Memory B cell (primary cell): ENCODE measurements at places on chromosomes 3 and 15.
A peak's percentile ranks its signal among the peaks of the same experiment; 100 is the strongest.

DNA sequence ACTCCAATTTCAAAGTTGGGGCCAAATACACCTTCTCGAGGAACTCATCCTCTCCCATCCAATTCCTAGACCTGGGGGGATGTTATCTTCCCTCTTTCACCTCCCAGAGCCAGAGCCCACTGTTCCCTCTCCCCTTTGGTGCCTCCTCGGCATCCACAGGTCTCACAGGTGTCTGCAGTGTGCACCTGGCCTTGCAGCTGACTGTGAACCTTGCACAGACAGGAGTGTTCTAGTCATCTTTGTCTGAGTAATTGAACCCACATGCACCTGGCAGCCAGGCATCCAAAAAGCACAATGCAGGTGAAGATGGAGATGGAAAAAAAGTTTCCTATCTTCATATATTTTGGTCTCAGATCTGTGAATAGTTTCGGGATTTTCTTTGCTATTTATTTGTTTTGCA is 30.8 kb downstream of the PCOLCE2 start:
- DNase-seq: no peak

DNA sequence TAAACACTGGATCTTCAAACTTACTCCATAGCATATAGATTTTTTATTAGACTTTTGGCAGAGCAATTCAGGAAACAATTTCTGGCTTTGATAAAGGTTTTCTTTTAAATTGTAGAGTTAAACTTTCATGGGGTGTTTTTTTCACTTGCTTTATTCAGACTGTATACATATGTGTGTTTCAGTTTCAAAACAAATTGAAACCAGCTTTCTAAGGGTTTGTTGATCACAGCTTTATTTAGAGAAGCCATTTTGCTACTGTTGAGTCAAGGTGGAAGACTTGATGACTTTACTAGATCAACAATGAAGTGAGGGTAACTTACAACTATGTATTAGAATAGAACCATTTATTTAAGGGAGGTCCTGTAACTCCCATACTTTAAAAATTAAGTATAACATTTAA is 6.2 kb downstream of the UBE2E1 start:
- DNase-seq: no peak

DNA sequence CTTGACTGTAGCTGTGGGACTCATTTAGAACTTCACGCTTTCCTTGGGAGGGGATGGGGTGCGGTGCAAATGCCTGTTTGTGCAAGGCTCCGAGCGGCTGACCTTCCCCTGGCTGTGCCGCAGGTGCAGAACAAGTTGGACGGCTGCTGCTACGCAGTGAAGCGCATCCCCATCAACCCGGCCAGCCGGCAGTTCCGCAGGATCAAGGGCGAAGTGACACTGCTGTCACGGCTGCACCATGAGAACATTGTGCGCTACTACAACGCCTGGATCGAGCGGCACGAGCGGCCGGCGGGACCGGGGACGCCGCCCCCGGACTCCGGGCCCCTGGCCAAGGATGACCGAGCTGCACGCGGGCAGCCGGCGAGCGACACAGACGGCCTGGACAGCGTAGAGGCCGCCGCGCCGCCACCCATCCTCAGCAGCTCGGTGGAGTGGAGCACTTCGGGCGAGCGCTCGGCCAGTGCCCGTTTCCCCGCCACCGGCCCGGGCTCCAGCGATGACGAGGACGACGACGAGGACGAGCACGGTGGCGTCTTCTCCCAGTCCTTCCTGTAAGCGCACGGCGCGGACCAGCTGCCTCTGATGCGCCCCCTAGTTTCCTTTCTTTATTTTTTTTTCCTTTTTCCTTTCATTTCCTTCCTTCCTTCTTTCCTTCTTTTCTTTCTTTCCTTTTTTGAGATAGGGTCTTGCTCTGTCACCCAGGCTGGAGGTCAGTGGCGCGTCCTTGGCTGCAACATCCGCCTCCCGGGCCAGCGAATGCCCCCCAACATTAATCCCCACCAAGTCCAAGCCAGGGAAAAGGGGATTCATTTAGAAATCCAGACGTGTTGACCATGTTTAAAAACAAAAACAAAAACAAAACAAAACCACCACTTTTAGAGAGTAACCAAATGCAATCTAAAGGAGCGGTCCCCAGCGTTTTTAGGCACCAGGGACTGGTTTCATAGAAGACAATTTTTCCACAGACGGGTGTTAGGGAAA is 42.7 kb downstream of the EIF2AK4 start:
- DNase-seq: no peak

GRCh38 chr3:185988080-185988815 is 50.4 kb upstream of the TRA2B start:
- no peak for DNase-seq

DNA sequence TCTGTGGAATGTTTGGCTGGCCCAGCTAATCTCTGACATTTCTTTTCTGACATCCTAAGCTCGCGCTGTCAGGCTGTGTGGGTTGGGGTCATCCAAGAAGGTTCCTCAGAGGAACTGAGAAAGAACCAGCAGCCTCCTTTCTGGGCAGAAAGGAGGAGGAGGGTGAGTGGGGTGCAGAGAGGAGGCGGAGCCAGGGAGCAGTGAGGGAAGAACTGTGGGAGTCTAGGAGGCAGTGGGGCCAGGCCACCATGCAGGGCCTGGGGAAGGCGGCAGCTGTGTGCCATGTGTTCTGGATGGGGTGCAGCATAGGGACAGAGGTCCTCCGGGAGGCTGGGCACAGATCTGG is 5.3 kb downstream of the SEMA7A start:
- no peak for DNase-seq

DNA sequence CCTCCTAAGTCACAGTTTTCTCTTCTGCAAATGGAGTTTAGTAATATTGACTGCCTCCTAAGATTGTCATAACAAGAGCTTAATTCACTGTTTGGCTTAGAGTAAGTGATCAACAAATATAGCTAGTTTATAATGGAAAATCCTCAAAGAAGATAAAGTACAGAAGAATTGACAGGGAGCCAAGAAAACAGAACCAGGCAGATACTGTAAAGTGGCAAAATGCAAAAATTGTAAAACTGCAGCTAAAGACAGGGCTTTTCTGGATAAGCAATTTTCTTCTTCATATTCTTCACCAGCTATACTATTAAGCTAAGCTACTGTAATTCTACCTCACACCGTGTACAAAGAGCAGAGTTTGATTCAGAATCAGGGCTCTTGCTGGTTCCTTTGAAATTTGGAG is 148.6 kb downstream of the ARPP21 start:
- DNase-seq: no peak

DNA sequence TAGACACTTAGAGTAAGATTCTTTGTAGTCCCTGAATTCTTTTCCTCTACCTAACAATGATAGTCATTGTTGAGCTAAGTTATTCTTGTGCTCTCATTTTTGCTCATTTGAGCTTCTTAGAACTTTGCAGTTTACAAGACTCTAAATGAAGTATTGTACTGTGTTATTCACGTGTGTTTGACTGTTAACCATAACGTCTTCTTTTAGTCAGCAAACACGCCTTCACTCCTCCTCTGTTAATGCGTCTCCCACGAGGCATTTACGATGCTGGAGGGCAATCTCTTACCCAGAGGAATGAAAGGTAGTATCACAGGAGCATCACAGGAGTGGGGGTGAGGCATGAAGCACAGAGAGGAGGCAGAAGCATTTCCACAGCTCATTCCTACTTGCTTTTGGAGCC is 14.8 kb upstream of the P2RY14 start:
- DNase-seq: no peak

DNA sequence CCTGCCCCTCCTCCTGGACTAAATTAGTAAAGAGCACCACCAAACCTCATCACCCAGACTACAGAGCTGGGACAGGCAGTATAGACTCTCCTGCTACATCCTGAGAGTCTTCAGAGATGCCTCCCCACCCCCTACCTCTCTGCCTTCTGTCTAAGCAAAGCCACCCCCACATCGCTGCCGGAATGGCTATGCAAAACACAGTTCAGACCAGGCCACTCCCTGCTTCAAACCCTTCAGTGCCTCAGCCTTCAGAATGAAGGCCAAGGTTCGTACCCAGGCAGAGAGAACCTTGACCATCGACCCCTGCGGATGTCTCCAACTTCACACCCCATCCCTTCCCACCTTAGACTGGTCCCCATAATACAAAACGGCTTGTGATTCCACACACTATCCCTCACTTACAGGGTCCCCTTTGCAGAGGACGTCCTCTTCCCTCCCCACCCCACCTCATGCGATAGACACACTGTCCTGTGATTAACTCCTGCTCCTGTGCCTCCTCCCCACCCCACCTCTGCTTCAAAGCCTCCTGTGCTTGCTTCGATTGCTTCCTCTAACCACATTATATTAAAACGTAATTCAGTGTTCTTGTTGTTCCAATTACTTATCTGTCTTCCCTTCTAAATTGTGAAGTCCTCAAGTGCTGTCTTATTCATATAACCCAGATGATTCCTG is 175.3 kb downstream of the UACA start:
- DNase-seq: no peak

- DNase-seq: no peak
These were observed 215.3 kb upstream of the ROBO1 start for GRCh38 chr3:79983118-79983517.

DNA sequence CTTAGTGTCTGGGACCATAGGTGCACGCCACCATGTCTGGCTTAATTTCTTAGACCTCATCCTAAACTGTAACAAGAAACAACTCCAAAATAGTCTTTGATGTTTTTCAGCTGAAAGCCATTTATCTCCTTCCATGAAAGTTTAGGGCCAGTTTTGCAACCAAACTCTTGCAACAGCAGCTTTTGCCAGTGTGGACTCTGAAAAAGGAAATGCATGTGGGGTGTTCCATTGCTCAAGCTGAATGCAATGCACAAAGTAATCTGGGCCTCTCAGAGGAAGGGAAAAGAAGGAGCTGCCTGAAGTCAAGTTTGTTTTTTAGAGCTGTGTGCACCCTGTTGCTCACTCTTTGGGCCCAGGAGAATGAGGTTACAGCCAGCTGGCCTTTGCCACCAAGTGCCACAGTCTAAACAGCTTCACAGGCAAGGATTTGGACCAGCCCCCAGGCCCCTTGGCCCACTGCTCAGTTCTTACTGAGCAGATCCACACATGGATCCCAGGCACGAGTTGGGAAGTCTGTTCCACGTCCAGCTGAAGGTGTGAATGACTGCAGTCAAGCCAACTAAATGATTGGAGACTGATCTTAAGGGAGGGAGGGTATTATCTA is 212.3 kb upstream of the LRRFIP2 start:
- DNase-seq: no peak

DNA sequence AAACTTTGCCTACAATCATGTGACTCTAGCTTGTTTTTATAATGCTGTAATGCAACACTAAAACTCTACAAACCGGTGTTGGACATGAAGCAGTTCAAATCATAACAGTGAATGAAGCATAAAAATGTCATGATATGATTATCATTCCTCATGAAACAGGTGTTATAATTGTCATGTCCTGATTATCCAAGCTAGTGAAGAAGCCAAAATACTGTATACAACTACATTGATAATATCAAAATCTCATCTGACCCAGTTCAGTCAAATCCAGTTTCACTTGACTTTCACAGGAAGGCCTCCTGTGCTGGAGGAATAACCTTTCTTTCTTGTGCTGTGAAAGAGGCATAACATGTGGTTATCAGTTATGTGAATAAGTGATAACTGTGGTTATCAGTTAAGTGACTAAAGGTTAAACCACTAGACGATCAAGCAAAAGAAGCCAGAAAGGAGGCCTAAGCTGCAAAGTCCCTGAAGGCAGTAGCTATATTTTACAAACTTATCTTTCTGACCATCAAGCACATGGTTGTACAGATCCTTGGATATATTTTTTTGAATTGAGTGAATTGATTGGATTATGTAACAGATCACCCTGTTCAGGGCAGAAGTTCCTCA is 296.4 kb downstream of the TUSC7 start:
- DNase-seq: no peak

DNA sequence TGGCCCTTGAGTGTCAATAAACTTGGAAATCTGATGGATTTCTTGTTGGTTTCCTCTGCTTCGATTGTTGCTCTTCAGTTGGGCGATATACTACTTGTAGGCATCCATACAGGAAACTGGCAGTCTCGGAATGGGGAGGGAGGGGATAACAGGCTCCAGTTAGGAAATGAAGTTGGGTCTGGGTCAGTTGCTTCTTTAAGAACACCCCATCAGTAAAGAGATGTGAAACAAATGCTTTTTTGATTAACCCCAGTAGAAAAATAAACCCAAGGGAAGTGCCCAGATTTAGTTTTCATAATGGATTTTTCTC is 681 bp downstream of the CHMP2B start:
- no peak for DNase-seq

GRCh38 chr15:67779549-67780111 is 45.7 kb upstream of the SKOR1 start:
- no peak for DNase-seq

DNA sequence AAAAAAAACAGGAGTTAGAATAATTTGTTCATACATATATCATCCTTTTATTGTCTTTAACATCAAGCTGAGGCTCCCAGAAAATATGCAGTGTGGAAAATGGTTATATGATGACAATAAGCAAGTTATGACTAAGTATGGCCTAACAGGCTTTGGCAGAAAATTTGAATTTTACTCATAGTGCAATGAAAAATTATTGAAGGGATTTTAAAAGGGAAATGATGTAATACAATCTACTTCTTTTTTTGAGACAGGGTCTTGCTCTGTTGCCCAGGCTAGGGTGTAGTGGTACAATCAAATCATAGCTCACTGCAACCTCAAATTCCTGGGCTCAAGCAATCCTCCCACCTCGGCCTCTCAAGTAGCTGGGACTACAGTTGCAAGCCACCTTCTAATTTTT is 78.7 kb downstream of the FAIM start:
- DNase-seq: no peak

DNA sequence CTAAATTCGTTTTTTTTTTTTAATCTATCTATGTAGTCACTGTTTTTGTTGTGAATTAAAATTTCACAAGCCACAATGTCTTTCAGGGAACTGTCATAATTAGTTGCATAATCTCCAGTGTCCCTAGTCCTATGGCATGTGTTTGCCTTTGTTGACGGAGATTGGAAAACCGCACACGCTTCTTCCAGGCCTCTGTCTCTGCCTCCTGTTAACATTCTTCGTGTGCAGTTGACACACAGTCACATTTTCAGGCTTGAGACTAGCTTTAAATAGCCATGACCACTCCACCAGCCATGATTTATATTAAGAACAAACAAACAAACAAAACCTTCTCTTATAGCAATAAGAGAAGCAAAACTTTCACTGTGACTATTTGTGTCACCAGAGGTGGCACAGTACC is 139.8 kb downstream of the DUT start:
- DNase-seq: no peak

GRCh38 chr3:127408022-127408683 is 120.3 kb upstream of the PRR20G start:
- DNase-seq: no peak

- no peak for DNase-seq
These were observed 46.4 kb downstream of the MORC1 start for GRCh38 chr3:109071350-109072142.

GRCh38 chr3:195009616-195010015 is 261.3 kb downstream of the XXYLT1 start:
- no peak for DNase-seq

- peak; percentile 48 for DNase-seq
These were observed 677.4 kb downstream of the SQOR start for GRCh38 chr15:46312133-46312740.

DNA sequence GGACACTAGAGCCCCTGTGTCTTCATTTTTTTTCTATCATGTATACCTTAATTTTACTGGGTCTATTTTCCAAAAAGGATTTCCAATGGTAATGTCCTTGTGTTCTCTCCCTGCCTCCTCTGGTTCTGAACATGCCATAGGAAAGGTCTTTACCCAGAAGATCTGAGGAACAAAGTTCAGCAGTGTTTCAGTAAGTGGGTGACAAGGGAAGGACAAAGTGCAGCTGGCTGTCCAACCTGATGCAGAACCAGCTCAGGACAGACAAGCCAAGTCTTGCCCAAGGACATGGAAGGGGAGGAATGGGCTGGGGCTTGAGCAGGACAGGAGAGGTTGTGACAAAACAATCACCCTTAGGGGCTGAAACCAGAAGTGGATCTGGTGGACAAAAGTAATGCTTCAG is 61.2 kb upstream of the STRIT1 start:
- DNase-seq: no peak
